Mesenteric fat pad (tissue), 1 donor: ENCODE measurements at places on chromosomes 7 and 10. TPM values are rescaled to one million over a fixed set of nuclear protein-coding genes. Genes with fewer than 3 reads are reported as not detected.

GRCh38 chr10:28331841-28332240, 29.0 kb upstream of the MPP7 start:
- DNase-seq = no peak

DNA sequence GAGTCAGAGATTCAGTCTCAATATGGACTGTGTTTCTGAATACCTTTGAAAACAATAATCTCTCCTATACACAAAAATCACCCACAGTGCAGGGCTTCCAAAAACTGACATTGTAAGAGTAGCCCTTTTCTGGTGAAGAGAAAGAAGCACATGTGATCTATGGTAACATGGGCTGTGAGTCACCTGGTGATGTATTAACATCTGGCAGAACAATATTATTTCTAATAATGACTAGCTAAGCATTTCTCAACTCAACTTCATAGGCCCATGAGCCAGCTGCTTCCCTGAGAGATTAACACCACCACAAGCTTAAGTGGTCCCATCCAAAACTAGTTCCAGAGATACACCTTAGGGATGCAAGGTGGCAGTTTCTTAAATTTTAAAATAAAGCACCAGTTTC, 331.0 kb upstream of the NRP1 start:
- DNase-seq = no peak

DNA sequence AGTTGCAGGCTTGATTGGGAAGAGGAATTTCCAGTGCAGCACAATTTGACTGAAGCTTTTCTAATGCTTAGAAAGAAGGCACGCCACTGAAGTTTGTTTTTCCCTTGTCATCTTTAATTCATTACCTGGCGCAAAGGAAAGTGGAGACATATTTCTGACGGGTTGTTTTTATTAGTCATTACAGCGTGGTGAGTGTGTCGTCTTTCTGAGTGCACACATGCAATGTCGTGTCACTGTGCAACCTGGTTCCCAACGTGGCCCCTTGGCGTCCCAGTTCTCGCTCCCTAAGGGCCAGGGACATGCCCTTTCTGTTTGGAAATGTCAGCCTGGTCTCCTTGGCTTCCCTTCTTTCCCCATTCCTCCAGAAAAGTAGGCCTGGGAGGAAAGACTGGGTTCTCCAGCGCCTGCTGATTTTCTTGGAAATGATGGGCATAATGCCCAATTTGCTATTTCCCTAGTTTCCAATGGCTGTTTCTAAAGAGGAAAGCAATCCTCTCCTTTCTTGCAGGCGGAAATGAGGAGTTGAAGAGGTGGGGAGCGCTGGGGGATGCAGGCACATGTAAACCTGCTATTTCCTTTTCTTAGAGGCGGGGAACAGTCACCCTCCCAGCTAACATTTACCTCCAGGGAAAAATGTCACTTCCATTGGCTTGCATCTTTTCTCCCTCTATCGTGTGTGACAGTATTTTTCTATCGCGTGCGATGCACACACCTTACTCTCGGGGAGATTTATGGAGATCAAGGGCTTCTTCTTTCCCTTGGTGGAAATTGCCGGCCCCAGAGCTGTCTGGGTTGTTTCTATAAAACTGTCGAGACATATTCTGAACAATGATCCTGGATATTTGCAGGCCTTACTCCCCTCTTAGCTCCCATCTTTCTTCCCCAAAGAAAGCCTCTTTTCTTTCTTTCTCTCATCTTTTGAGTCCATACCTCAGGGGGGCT, 249.8 kb downstream of the ARHGAP12 start:
- DNase-seq = no peak

The NUDT13 gene
- 1.7 TPM for total RNA-seq

The PTPRN2 gene
- 2.6 TPM for total RNA-seq

The TUBAL3 gene
- total RNA-seq = not detected

GRCh38 chr10:35339942-35340341, 3.6 kb downstream of the CCNY start:
- DNase-seq = no peak

DNA sequence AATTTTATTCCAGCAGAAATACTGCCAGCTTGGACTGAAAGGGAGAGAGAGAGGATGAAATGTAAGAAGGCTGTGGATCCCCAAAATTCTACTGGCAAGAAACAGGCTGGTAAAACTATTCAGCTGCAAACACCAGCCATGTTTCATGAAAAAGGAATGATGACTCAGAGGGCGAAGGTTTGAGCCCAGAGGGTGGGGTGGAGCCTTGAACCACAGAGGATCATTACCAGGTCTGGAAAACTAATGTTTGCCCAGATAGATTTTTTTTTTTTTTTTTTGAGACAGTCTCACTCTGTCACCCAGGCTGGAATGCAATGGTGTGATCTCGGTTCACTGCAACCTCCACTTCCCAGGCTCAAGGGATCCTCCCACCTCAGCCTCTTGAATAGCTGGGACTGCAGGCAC, 41.7 kb upstream of the NRF1 start:
- DNase-seq = peak; percentile 45

The TAS2R40 gene
- total RNA-seq = not detected

The HOXA6 gene
- total RNA-seq = 3.1 TPM
